ENCODE measurements at places on chromosomes 7 and 10. TPM values are rescaled to one million over a fixed set of nuclear protein-coding genes. Genes with fewer than 3 reads are reported as not detected.

The CYP3A4 gene
- not detected for total RNA-seq

The FZD8 gene
- 1.4 TPM for total RNA-seq

The FOXI2 gene
- total RNA-seq = not detected

The IQUB gene
- 0.09 TPM for total RNA-seq

The PRSS37 gene
- not detected for total RNA-seq

The ALOX5 gene
- 8.6 TPM for total RNA-seq

The UPK3BL1 gene
- 78.0 TPM for total RNA-seq

The PITRM1 gene
- total RNA-seq = 89.0 TPM

The GIMAP5 gene
- total RNA-seq = 29.2 TPM

The NODAL gene
- total RNA-seq = not detected

The SUV39H2 gene
- 5.4 TPM for total RNA-seq

The FKBP6 gene
- not detected for total RNA-seq

The PCLO gene
- total RNA-seq = not detected

The NKX6-2 gene
- total RNA-seq = not detected

The NFE2L3 gene
- 1.00 TPM for total RNA-seq

The LRRC18 gene
- total RNA-seq = not detected

The ZNF117 gene
- 12.7 TPM for total RNA-seq

The TET1 gene
- 4.0 TPM for total RNA-seq

The SLC4A2 gene
- 66.1 TPM for total RNA-seq

The CRYGN gene
- not detected for total RNA-seq

The CCDC172 gene
- not detected for total RNA-seq

The VDAC2 gene
- 110 TPM for total RNA-seq

The CBLL1 gene
- total RNA-seq = 82.0 TPM

The PRSS58 gene
- not detected for total RNA-seq

The WEE2 gene
- 0.16 TPM for total RNA-seq

The TLX1 gene
- not detected for total RNA-seq
